ENCODE measurements at places on chromosomes 16 and 17.

DNA sequence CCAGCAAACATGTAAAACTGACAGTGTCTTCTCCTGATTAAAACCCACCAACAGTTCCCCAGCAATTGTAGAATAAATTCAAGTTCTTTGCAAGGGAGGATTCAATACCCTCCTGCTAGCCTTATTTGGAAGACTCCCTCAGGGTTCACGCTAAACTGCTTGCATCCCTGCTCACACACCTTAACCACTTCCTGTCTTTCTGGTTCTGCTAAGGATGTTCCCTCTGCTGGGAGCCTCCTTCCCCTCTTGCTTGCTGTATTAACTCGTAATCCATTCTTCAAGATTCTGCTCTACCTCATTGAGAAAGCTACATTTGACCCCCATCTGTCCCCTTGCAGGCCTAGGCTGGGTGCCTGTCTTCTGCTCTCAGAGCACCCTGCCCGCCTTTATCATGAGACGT is 2.3 kb upstream of the SHISA6 start:
- DNase-seq = no peak

- DNase-seq = no peak
Observed at GRCh38 chr17:17426184-17426583, 50.6 kb upstream of the MED9 start.

- no peak for DNase-seq
Observed at GRCh38 chr17:50689956-50690886, 17.5 kb downstream of the ANKRD40 start.

DNA sequence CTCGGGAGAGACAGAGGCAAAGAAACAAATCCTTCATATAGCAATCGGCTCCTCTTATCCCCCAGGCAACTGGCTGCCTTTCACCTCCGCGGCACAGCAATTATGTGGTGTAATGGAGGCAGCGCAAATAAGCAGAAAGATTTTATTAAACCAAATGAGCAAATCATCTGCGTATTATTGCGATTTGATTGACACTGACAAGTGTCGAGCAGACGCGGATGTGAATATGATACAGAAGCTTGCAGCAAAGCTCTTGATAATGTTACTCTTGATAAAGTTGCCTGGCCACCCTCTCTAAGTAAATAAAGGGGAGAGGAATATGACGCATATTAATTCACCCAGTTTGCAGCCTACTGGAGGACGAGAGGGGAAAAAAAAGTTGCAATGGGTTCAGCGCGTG is 26.5 kb upstream of the AKTIP start:
- no peak for DNase-seq

DNA sequence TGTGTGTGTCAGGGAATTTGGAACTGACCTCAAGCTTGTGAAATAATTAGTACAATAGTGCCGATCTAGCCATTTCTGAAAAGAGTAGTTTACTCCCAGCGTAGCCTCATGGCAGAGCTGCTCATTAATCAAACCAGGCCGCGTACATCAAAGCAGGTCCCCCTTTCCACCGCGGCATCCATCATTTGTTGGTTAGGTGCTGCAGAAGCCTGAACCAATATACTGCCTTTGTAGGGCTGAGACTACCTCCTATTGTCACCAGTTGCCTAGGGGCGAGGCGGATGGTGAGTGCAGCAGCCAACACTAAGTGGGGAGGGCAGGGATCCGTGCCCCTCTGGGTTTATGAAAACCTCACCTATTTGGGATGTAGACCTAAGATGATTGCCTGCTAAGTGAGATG is 264.1 kb downstream of the TMEM114 start:
- no peak for DNase-seq
